Right lung (tissue), 10 donors: ENCODE measurements at places on chromosomes 6 and 20. TPM values are rescaled to one million over a fixed set of nuclear protein-coding genes. Genes with fewer than 3 reads are reported as not detected.

Gene ZNF334
- 46.7 TPM for polyA plus RNA-seq

Gene SYCP2
- polyA plus RNA-seq: 7.9 TPM

- no peak for DNase-seq
Measured at GRCh38 chr20:5410470-5410869, 93.7 kb upstream of the PROKR2 start.

- no peak for DNase-seq
Measured at GRCh38 chr20:37901240-37901639, 1.7 kb upstream of the VSTM2L start.
